ENCODE measurements at places on chromosomes 5 and 9. TPM values are rescaled to one million over a fixed set of nuclear protein-coding genes. Genes with fewer than 3 reads are reported as not detected.

- peak; percentile 82 for DNase-seq
These were observed 34.4 kb upstream of the SLC6A3 start for GRCh38 chr5:1479581-1480188.

DNA sequence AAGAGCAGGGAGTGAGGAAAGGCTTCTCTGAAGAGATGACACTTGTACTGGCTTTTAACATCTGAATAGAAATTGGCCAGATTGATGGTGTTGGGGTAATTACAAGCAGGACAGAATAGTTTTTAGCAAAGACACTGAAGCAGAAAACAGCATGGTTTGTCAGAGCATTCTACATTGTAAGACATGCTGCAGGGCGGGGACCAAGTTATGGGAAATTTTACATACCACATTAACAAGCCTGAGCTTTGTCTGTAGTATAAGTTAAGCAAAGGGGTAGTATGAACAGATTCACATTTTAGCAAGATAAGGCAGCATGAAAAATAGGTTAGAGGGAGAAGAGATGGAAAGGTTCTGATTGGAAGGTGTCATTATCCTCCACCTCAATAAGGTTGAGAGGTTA, 66.5 kb downstream of the JMY start:
- DNase-seq: no peak

DNA sequence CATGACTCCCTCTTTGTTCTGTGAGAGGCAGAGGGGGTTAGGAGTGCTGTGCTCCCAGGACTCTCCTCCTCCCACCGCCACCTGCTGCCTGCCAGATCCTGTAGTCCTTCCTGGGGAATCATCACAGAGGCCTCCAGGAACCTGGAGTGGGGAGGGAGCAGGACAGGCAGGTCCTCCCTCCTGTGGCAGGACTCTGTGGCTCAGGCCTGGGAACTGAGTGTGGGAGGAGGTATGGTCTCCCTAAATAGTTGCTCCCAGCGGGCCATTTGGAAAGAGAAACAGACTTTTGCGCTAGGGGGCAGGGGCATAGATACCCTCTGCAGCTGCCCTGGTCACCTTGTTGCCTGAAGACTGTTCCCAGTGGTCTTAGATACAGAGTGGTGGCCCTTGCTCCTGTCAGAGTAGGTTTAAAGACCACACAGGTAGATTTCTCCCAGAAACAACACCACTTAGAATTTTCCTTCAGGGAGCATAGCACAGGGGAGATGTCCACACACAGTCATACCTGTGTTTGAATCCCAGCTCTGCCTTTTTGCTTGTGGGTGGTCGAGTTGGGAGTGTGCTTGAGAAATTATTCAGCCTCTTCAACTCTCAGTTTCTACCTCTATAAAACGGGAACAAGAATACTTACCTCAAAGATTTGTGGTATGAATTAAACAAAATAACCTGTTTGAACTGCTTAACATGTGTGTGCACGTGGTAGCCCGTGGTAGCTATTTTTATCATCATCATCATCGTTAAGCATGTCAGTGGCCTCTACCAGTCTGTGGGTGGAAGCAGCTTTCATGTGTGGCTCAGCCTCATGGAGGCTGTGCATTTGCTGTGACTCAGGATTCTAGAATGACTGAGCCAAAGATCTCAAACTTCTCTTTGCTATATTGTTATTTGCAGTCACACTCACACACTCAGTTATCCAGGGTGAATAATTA, 55.8 kb downstream of the SLC22A5 start:
- DNase-seq: no peak

DNA sequence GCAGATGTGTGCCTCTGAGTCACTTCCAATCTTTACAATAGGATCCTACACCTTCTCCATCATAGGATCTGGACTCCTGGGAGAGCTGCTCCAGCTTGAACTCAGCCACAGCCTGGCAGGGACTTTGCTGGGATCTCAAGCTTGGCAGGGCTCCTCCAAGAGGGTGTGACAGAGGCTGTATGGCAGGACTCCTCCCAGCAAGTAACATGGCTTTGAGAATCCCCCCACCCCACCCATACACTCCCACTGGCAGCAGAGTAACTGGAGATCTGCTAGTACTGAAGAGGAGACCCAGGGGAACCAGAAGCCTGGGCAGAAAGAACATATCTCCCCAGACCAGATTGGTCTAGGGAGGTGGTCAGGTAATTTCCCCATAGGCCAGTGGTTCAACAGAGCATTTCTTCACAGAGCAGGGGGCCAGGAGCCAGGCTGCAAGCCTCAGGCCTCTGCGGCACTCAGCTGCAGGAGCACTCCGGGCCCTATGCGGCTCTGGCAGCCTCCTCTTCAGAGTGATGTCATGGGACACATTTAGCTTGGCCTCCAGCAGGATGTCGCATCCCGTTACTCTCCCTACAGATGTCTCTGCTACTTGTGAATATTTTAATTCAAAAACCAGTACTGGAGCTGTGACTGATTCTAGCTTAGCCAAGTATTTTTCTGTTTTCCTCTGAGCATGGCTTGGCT, 1.7 kb upstream of the ACSL6 start:
- DNase-seq: no peak

DNA sequence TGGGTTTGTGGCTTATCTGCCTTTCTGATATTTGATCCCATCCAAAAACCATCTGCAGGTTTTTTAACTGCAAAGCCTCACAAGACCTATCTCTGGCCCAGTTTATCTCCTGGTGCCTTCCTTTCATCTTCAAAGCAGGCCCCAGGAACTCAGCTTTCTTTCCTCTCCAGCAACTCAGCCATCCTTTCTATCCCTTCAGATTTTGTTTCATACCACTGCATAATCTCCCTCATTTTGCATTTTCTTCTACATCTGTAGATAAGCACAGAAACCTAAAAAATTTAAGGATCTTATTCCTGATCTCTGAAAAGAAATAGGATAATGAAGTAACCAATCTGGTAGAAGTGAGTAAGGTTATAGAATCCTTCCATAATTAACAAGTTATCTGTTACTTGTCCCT, 19.5 kb upstream of the ERCC6L2 start:
- DNase-seq: no peak

DNA sequence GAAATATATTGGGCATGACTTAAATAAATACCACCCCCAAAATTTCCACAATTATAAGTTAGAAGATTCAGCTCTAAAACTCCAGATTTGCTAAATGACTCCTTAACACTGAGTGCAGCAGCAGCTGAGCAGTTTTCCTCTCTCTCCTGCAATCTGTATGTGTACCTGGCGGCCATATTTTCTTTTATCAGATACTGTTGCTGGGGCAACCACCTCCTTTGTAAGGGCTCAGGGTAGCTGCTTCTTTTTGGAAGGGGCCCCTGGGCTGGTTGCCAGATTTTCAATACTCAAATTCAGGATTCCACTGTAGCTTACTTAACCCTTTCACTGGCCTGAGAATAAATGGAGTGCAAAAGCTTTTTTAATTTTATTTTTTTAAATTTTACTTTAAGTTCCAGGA, 197.0 kb downstream of the TAF11L14 start:
- DNase-seq: no peak

DNA sequence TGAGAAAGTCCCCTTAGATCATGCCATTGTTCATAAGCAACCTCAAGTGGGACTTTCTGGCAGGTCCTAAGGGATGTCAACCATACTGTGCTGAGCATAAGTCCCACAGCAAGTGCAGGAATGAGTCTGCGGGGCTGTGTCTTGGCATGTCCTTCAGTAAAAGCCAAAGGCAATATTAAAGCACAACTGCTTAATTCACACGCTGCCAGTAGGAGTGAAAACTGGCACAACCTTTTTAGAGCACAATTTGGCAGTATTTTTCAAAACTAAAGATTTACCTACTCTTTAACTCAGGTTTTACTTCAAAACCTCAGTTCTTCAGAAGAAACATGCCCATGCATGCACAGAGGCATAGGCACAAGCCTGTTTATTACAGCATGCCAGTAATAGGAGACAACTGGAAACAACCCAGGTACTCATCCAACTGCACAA, 24.4 kb upstream of the SMAD5 start:
- no peak for DNase-seq

DNA sequence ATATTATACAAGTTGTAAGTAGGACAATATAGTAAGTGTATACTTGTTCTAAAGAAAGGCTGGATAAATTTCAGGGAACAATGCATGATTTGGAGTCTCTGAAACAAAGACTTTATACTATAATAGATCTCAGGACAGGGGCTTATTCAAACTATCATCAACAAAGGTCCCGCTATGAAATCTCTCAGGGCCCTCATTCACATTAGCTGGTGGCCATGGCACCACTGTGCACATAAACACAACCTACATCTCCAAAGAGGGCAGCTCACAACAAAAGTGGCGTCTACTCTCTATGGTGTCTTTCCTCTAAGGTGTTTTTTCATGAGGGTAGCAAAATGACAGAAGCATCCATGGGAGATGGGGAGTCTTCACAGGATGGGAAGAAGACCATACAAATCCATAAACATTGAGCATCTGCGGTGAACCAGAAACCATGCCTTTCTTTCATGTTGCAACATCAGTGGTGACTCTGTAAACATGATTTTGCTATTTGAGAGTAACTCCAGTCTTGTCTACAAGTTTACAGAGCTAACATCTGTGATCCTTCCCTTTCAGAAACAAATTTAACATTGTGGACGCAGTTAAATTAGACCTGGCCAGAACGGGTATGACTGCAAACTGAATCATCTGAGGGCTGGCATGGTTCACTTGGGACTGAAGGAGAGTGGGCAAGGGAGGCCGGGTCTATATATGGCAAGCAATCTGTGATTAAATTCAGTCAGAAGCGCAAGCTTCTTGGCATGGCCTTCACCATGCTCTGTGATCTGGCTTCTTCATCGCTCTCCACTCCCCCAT, 5.5 kb downstream of the TTLL11 start:
- DNase-seq: no peak

- no peak for DNase-seq
These were observed 86.7 kb downstream of the PHF2 start for GRCh38 chr9:93662952-93663572.

- no peak for DNase-seq
These were observed 514 bp downstream of the STOML2 start for GRCh38 chr9:35102465-35102768.

DNA sequence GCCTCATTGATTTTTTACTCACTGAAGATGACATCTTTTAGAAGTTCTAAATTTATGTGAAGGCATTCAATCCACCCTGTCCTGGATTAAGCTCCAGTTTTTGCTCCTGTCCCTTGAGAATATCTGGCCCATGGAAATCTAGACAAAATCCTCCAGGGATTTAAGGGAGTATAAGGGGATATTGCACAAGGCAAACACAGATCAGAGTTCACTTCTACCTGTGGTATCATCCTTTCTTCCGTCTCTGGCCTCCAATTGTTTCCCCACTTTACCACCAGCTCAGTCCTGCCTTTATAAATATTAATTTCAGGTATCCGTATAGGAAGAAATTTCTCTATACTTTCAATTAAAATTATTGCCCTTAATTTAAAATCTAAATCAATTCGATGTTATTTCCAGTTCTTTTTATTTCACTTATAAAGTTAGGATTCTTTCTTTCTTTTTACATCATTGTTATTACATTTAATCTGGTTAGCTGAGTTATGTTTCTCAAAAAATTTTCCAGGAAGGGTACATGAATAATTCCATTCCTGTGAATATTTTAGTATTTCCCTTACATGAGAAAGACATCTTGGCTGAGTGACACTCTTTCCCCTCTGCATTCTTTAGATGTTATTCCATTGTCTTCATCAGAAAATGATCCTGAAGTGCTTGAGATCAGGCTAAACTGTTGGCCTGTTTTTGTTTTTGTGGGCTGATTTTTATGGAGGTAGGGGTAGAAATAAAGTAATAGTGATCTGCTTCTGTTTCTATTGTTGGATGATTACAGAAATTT, 194.3 kb upstream of the MAP3K1 start:
- DNase-seq: peak; percentile 22

- DNase-seq: no peak
These were observed 132.2 kb upstream of the HMHB1 start for GRCh38 chr5:143679777-143680176.

DNA sequence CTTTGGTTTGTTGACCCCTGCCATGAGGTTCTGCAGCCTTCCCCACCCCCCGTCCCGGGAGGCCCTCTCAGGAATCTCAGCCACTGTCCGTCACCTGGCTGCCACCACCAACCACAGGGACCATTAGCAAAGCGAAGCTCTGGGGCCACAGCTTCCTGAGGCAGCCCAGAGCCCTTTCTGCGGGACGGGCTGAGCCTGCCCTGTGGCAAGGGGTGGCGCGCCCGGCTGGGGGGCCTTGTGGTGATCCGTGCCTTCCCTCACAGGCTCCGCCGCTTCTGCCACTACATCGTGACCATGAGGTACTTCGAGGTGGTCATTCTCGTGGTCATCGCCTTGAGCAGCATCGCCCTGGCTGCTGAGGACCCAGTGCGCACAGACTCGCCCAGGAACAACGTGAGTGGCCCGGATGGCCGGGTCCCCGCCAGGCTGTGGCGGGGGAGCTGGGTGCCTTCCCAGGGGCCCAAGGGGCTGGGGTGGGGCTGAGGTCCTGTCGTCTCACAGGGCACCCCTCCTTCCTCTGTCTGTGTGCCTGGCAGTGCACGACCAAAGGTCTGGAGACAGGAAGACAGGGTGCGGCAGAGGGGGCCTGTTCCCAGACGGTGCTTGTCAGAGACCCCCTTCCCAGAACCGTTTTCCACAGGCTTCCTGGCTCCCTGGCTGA, 169.2 kb downstream of the CACNA1B start:
- no peak for DNase-seq

- DNase-seq: peak; percentile 49
These were observed 57.2 kb upstream of the DHFR start for GRCh38 chr5:80711938-80712337.

DNA sequence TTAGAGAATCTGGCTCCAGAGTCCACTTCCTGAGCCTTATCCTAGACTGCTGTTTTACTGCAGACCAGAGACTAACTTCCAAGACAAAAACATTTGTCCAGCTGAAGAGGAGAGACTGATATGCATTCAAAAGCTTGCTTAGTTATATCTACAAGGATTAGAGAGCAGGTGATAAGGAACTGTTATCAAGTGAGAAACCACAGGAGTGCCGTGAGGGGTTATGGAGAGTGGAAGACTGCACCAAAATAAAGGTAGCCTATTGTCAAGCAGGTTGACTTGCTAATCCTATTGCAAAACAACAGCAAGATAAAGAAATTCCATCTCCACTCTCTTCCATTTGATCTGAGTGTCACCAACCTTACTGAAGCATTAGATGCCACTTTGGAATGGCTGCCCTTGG, 139.1 kb downstream of the SCAMP1 start:
- DNase-seq: no peak

NAIP gene
- 3.3 TPM for total RNA-seq

IL13 gene
- not detected for total RNA-seq

RNF208 gene
- total RNA-seq: 19.3 TPM

CEP120 gene
- 16.3 TPM for total RNA-seq

FOXD4 gene
- 1.5 TPM for total RNA-seq

IFNA2 gene
- total RNA-seq: not detected

ZNF474 gene
- total RNA-seq: not detected

PCDHB10 gene
- 10.9 TPM for total RNA-seq

COMMD10 gene
- 23.4 TPM for total RNA-seq
